ENCODE measurements at places on chromosomes 11 and 22.

- no peak for DNase-seq
Observed at GRCh38 chr11:131875611-131876010, 505.2 kb downstream of the NTM start.

GRCh38 chr11:96341211-96342013, 1.6 kb downstream of the MAML2 start:
- DNase-seq, result peak; percentile 46

- DNase-seq, result no peak
Observed at GRCh38 chr11:44591557-44591956, 26.1 kb downstream of the CD82 start.

DNA sequence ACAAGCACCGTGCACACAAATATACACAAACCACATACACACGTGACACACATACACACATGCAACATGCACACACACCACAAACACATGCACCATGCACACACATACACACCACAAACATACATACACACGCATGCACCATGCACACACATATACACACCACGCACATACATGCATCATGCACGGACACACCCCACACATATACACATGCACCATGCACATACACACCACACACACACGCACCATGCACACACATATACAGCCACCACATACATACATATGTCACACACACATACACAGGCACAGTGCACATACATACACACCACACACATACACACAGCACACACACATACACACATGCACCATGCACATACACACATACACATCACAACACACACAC, 12.7 kb upstream of the B4GALNT4 start:
- no peak for DNase-seq

DNA sequence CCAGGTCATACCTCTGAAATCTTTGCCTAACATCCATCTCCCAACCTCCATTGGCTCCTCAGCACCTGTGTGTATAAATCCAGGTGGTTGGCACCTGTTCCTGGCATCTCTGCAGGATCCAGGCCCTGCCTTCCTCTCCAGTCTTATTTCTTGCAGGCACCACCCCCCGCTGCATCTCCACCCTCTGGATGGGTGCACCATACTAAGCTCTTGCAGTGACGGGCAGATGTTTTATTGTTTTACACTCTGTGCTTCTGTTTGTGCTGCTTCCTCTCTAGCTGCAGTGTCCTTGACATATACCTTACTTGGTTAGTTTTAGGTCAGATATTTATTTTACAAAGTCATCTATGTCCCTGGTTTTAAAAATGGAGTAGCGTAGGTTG, 102.6 kb downstream of the TBC1D22A start:
- no peak for DNase-seq

DNA sequence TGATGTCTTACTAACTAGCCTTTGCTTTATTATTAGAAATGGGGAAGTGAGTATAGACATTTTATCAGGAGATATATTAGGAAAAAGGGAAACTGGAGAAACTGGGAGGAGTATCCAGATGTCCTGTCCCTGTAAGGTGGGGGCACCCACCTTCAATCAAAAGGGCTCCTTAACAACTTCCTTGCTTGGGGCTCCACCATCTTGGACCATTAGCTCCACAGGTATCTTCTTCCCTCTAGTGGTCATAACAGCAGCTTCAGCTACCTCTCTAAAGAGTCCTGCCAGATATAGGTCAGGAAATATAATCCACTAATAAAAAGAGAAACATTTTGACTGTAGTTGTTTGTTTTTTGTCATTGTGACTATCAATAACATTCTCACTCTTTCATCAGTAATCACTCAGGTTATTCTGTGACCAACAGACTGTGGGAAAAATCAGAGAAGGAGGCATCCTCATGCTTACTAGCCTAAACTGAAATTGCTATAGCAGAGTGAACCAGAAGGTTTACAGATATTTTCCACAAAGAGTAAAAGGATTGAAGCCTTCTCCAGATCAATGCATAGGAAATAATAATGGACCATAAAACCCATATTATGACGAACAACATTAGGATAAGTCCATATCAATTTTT, 10.4 kb downstream of the OR51B4 start:
- peak; percentile 91 for DNase-seq

DNA sequence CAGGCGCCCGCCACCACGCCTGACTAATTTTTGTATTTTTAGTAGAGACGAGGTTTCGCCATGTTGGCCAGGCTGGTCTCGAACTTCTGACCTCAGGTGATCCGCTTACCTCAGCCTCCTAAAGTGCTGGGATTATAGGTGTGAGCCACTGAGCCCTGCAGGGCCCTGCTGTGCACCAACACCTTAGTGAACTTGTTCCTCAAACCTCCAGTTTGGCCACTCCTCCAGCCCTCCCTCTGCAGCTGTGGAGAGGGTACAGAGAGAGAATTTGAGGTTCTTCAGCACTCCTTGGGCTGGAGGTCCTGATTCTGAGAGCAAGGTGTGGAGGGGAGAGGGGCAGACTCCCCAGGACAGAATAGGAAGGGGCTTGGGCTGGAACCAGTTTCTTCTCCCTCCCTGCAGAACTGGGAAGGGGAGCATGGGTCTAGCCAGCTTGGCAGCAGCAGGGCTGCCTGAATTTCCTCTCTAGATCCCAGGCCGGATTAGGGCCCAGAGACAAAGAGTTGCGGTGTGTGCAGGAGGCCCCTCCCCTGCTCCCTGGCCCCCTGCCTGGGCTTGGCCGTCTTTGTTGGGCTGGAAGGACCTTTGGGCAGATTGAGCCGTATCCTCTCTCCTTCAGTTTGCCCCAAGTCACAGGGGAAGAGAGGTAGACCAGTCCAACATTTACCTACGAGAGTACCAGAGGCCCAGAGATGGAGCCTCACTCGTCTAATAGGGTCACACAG, 2.3 kb upstream of the PEX16 start:
- no peak for DNase-seq

DNA sequence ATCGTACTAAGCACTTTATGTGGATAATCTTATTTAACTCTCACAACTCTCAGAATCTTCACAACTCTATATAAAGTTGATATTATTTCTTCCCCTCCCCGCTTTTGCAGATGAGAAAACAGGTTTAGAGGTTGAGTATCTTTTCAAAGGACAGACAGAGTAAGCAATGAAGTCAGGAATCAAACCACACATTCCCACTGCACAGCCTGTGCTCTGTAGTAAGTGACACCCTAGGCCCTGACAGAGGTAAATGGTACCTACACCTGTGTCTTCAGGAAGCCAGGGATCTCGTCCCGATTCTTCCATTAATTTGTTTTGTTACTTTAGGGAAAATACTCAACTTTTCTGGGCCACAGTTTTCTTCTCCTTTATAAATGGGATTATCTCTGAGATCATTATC, 172.5 kb upstream of the MTMR2 start:
- DNase-seq, result no peak

DNA sequence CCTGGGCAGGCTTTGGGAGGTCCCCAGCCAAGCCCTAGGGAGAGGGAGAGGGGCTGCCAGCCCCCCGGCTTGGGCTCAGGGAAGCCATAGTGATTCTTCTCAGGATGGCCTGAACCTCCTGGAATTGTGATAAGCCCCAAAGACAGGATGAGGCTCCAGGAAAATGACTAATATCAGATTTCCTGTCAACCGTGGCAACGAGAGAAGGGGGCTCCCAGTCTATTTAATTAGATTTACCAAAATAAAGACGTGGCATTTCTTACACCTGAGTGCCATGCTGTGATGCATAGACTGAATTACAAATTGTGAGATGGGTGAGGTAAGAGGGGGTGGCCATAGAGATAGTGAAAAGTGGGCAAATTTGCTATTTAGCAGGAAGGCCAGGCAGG, 20.4 kb downstream of the SERPINH1 start:
- DNase-seq, result no peak

- DNase-seq, result no peak
Observed at GRCh38 chr11:11090495-11090894, 232.6 kb upstream of the ZBED5 start.

DNA sequence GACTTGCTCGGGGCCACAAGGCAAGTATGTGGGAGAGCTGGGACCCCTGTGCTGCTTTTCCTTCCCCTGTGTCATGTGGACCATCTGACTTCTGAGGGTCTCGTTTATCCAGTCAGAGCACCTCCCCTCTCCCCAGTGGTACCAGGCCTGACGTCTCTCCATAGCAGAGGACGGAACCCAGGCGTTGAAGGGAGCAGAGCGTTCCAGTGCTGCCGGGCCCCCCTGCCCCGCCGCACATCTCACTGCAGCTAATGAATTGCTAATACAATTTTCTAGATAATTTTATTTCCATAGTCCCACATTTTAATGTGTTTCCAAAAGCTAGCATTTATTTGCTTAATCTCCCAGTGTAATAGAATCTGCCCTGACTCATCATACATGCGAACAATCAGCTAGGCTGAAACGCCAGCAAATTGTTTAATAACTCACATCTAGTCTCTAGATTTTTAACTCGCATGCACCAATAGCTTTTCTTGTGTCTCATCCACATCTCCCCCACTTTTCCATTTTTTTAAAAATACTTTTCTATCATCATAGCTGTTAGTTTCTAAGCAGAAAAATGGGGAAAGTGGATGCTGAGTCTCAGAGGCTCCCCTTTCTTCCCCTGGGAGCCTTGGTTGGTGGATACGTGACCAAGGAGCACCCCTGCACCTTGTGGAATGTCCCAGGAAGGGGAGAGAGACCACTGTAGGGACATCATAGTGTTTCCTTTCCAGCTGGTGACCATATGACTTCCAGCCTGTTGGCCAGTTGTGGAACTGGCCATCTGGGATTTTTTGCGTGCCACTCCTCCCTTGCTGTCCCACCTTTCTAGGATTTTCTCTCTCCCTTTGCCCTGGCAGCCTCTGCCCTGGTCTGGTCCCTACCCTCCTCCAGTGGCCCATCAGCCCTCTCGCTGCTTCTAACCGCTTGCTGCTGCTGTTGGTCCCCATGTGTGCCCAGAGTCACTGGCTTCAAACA, 58.6 kb upstream of the NNMT start:
- DNase-seq, result no peak

- no peak for DNase-seq
Observed at GRCh38 chr11:4921796-4922195, 2.3 kb downstream of the OR51G1 start.

DNA sequence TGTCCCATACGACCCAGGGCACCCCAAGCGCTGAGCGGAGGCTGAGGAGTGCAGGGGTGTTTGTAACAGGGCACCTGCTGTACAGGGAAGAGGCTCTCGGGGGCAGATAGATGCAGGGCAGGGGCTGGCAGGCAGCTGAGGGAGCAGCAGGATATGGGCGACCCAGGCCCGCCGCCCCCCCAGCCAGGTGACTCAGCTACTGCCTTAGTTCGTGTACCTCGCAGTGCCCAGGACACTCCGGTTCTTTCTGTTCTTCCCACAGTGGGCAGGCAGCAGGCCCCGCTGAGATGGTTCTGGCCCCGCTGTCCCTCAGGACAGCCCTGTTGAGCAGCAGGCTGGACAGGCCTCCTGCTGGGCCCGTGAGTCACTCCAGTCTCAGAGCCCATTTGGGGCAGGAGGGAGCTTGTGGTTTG, 16.2 kb downstream of the PHLDA2 start:
- DNase-seq, result no peak

- DNase-seq, result peak; percentile 28
Observed at GRCh38 chr22:27685515-27685914, 116.0 kb downstream of the MN1 start.

DNA sequence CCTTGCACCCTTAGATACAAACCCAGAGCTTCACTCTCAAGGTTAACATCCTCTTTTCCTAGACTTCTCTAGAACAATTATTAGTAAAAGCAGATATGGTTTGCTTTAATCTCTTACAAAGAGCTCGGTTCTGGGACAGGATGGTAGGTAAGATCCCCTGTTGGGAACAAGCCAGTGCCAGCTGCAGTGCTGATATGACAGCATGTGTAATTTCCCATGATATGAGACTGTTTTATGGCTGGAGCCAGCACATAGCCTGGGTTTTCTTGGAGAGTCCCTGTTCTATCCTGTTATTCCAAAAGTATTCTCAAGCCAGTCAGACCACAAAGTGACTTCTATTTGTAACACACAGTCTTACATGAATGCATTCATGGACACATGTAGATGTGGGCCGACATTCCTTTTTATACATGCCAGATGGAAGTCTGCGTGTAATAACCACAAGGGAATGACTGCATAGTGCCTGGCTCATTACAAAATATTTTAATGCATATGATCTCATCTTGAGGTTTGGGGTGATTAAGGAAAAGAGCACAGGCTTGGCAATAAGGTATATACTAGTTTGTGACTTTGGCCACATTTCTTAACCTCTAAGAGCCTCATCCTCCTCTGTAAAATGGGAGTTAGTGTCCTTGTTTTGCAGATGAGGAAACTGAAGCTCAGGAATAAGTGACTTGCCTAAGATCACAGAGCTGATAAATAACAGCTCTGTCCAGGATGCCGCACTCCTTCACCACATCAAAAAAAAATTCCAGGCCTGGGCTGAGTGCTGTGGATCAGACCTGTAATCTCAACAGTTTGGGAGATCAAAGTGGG, 21.8 kb downstream of the CLMP start:
- no peak for DNase-seq

DNA sequence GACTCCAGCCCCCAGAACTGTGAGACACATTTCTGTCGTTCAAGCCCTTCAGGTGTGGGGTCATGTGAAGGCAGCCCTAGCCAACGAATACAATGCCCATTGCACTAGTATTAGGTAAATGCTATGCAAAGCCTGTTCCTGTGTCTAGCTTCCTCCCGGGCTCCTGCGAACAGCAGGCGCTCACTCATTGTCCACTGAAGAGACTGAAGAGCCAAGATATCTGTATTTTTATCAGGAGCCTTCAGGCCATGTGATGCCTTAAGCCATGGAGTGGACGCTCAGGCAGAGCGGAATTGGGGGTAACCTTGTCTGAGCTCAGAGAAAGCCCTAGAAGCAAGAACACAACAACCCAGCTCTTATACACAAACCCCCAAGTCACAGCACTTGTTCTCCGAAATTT, 4.2 kb upstream of the TMPRSS6 start:
- DNase-seq, result no peak

GRCh38 chr11:810040-810567, 337 bp downstream of the RPLP2 start:
- DNase-seq, result no peak

GRCh38 chr11:122843281-122844141, 5.2 kb downstream of the CRTAM start:
- no peak for DNase-seq

DNA sequence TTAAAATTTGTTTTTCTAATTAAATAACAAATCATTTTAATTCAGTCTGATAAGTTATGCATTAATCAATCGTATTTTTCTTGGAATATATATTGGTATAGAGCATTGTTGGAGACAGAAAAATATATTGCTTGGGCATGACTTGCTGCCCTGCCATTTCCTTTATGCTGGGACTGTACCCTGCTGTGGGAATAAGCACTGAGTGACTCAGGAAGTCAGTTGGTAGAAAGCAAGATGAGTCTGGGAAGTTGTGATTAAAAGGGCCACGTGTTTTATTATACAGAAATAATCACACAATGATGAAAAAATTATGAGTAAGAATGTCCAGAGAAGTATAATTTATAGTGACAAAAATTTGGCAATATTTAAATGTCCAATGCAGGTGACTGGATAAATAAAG, 139.5 kb downstream of the KIF18A start:
- no peak for DNase-seq

- no peak for DNase-seq
Observed at GRCh38 chr11:11996321-11997048, 11.9 kb downstream of the DKK3 start.
